Kidney (tissue), 22 donors: ENCODE measurements at places on chromosomes 3 and 15. TPM values are rescaled to one million over a fixed set of nuclear protein-coding genes. Genes with fewer than 3 reads are reported as not detected.
A peak's percentile ranks its signal among the peaks of the same experiment; 100 is the strongest.

- H3K27ac ChIP-seq: no peak overlapping the region
- no peak overlapping the region for H3K4me3 ChIP-seq
- DNase-seq: no peak
Measured at GRCh38 chr3:19822805-19823204, 111.2 kb downstream of the EFHB start.

The TMEM158 gene
- polyA plus RNA-seq: 3.1 TPM

The MTHFS gene
- polyA plus RNA-seq: 115 TPM

DNA sequence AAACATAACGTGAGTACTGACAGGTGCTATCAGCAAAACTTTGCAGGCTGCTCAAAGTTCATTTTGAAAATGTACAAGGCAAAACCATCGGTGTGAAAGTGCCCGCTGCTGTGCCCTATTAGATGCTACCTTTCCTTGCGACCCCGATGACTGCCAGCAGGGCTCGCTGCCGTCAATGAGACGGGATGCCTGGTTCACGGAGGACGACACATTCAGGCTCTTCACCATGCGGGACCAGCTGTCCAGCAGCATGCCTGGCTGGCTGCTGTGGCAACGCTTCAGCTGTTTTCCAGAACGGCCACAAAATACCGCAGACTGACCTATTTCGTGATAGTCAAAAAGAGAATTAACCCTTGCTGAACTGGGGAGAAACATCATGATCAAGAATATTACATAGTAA lies 92.7 kb upstream of the OCA2 start:
- H3K27ac ChIP-seq: no peak overlapping the region
- no peaks in the 10 kb centered on the region for H3K27me3 ChIP-seq
- H3K36me3 ChIP-seq: peaks cover 7% of the 10 kb centered on the region
- peaks cover 2% of the 10 kb centered on the region for H3K4me1 ChIP-seq
- DNase-seq: peak; percentile 83
- no peak overlapping the region for H3K4me3 ChIP-seq

GRCh38 chr3:36524560-36524959 lies 144.3 kb downstream of the STAC start:
- DNase-seq: no peak
- H3K4me1 ChIP-seq: peaks cover 7% of the 10 kb centered on the region
- H3K36me3 ChIP-seq: no peaks in the 10 kb centered on the region
